PC-3 (cell line): ENCODE measurements at places on chromosomes 16 and 17. TPM values are rescaled to one million over a fixed set of nuclear protein-coding genes. Genes with fewer than 3 reads are reported as not detected.

SLFN14 gene
- total RNA-seq, result not detected in 2 replicates

RBFOX1 gene
- not detected in 2 replicates for total RNA-seq

ALOX12B gene
- 0.55 and 1.2 TPM in 2 replicates for total RNA-seq

TNFRSF13B gene
- total RNA-seq, result not detected in 2 replicates

CCL8 gene
- total RNA-seq, result not detected in 2 replicates

DNA sequence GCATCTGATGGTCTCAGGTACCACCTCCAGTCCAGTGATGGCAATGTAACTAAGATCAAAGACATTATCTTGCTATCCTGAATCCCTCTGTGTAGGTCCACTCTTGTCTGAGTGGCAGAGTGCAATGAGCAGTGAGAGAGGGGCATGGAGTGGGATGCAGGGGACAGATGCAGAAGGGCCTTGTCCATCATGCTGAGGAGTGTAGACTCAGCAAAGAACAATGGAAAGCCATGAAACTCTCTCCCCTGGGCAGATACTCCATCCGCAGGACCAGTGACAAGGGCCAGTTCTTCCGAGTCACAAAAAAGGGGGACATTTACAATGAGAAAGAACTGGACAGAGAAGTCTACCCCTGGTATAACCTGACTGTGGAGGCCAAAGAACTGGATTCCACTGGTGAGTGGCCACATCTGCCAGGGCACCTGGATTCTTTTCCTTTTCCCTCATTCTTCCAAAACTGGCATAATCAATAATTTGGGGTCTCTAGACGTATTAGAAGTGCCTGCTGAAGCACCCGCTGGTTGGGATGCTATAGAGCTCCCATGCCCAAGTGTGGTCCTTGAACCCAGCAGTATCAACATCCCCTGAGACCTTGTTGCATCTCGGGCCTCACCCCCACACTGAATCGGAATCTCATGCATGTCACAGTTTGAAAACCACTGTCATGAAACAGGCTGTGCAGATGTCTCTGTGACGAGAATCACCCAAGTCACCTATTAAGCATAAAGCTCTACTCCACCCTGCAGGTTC is 29.5 kb downstream of the CDH5 start:
- no peak overlapping the region for H3K4me3 ChIP-seq
- H3K27me3 ChIP-seq, result no peaks in the 10 kb centered on the region
- H3K36me3 ChIP-seq, result no peaks in the 10 kb centered on the region
- H3K4me1 ChIP-seq, result no peaks in the 10 kb centered on the region
- no peak overlapping the region for H3K27ac ChIP-seq

DNA sequence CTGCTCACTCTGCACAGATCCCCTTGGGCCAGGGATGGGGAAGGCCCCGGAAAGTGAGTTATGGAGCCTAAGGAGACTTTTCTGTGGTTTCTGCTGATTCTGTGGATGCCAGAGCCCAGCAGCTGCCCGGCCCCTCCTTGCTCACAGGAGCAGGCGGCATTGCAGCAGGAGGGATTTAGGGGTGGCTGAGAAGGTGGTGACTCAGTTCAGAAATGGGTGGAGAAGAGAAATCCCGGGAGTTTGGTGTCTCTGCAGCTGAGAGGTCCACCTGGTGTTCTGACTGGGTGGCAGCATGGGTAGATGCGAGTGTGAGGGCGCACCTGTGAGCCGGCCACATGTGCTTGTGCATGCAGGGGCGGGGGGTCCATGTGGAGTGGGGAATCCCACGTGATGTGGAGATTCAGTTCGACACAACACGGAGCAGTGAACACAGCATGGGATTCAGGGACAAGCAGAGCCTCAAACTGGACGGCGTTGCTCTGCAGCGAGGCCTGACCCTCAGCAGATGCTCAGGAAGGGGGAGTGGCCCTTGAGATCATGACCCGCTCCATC is 16.0 kb upstream of the SPPL2C start:
- H3K4me1 ChIP-seq, result 0 out of 2 replicates have a peak, but pooled peaks cover 4% of the 10 kb centered on the region
- no peak overlapping the region for H3K27ac ChIP-seq
- H3K36me3 ChIP-seq, result no peaks in the 10 kb centered on the region
- H3K27me3 ChIP-seq, result 0 out of 2 replicates have a peak, but pooled peaks cover 6% of the 10 kb centered on the region

GRCh38 chr16:13767215-13767614 is 152.7 kb upstream of the ERCC4 start:
- no peak overlapping the region for H3K4me3 ChIP-seq
- no peaks in the 10 kb centered on the region for H3K4me1 ChIP-seq
- H3K27me3 ChIP-seq, result no peaks in the 10 kb centered on the region
- no peak for DNase-seq
- H3K36me3 ChIP-seq, result no peaks in the 10 kb centered on the region
